ENCODE measurements at places on chromosomes 7 and 10. TPM values are rescaled to one million over a fixed set of nuclear protein-coding genes. Genes with fewer than 3 reads are reported as not detected.

GRCh38 chr7:128082431-128082830 lies 51.2 kb upstream of the LRRC4 start:
- no peak for DNase-seq

DNA sequence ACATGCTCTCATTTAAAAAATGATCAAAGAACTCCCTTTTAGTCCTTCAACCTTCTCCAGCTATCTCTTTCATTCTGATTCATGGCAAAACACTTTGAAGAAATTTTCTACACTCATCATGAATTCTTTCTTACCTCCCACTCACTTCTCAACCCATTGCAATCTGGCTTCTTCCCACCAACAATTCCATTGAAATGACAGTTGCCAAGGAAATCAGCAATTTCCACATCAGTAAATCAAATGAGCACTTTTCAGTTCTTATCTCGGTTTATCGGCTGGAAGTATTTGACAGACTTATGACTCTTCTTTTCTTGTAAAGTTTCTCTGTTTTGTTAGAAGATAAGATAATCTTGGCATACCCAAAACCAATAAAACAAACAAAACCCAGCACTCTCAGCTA lies 99.1 kb upstream of the CACNA2D1 start:
- no peak for DNase-seq

GRCh38 chr10:10477844-10478243 lies 539.8 kb upstream of the CELF2 start:
- DNase-seq, result no peak

DNA sequence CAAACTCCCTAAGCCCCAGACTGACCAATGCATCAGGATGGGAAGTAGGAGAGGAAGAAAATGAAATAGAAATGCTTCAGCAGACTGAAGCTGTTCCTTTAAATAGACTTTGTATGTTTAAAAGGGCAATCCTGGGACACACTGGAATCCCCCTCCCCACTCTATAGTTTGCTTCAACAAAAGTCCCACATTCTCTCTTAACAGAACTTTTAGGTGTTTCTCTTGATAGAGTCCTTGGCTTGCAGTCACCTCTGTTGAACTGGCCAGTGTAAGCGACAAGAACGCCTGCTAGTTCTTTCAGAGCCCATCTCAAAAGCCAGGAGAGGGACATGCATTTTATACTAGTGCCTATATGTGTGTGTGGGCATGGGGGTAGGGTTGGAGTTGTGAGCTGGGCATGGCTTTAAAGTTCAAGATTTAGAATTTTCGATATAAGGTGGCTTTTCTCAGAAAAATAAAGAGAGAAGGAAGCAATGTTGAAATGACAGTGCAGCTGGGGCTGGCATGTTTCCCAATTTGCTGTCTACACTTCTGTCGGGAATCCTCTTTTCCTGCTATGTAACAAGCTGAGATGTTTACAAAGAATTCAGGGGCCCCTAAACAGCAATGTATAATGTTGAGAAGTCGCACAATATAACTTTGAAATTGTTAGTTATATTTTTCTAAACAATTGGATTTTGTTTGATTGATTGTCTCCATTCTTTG lies 2.1 kb downstream of the TBX20 start:
- DNase-seq, result no peak

GRCh38 chr7:106957766-106958165 lies 86.7 kb upstream of the PRKAR2B start:
- DNase-seq, result peak; percentile 25

GRCh38 chr7:155002411-155003091 lies 373 bp downstream of the PAXIP1 start:
- DNase-seq, result no peak

DNA sequence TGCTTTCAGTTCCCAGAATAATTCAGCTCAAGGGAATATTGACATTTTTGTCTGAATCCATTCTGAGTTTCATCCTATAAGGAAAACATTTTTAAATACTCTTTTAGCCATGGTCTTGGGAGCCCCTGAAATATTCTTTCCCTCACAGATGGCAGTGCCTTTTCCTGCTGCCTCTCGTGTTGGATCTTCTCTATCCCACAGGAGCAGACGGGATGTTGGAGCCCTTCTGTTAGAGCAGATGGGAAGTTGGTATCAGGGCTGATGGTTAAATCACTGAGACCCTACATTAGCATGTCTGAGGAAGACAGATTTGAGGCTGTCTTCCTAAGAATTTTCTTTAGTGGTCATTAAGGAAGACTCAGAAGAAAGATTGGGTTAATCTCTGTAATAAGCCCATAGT lies 737.8 kb downstream of the LRMDA start:
- DNase-seq, result no peak

GRCh38 chr10:119413093-119413453 lies 129.4 kb downstream of the RGS10 start:
- DNase-seq, result no peak

Gene PPP1R17
- not detected for total RNA-seq

Gene COL17A1
- total RNA-seq, result 653 TPM

Gene AIFM2
- 6.6 TPM for total RNA-seq

Gene PHYH
- 10.9 TPM for total RNA-seq

Gene MACC1
- total RNA-seq, result 15.9 TPM

Gene RAB19
- total RNA-seq, result 1.5 TPM

Gene ARPC1B
- total RNA-seq, result 51.4 TPM

Gene FAM13C
- 7.2 TPM for total RNA-seq

Gene TMEM270
- total RNA-seq, result not detected

All from lower leg skin (tissue), 4 donors.